ENCODE measurements at places on chromosomes 16 and 17.
A peak's percentile ranks its signal among the peaks of the same experiment; 100 is the strongest.

GRCh38 chr16:82201926-82202325, 31.9 kb upstream of the MPHOSPH6 start:
- DNase-seq, result no peak

GRCh38 chr16:89960966-89961365, 12.4 kb downstream of the DEF8 start:
- DNase-seq, result no peak

DNA sequence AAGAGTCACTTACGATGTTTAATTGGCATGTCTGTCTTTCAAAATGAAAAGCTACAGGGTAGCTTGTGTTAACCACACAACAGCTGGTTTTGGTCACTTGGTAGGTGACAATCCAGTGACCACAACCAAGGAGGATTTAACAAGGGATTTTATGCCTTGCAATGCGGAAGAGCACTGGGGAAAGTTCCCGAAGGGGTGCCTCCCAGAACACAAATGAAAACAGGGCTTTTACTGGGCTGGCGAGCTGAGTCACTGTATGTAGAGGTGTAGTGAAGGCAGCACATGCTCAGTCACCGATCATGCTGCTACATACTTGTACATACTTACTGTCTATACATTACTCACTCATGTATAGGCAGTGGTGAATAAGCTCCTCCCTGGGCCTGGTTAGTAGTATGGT, 483.5 kb downstream of the CDH13 start:
- DNase-seq, result no peak

DNA sequence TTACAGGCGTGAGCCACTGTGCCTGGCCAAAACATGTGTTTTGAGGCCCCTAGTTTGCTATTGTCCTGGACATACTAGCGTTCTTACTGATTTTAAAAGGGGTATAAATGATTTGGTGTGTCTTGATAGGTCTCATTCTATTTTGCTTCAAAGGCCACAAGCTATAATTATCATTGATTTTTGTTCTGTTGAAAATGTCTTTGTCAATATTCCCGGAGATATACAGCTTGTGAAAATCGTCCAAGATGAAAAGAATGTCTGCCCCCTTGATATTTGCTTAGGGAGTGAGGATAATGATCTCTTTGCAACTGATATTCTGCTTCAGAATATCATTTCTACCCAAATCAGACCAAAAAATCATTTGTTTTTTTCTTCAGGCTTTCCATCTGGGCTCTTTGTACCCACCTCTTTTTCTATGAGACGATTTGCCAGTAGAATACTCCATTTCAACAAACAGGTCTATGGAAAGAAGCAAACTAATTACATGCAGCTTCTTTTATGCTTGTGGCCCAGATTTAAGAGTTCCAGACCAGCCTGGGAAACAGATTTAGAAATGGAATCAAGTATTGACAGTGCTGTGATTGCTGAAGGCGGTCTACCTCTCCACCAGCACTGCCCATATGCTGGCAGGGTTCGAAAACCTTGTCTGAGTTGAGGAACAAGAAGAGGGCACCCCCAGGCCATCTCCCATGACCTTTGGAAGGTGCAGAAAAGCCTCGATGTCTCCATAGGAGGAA, 14.1 kb upstream of the ST6GALNAC1 start:
- DNase-seq, result no peak

- no peak for DNase-seq
These were observed 19.0 kb downstream of the TRPV1 start for GRCh38 chr17:3590231-3590630.

GRCh38 chr17:43846221-43846712, 709 bp upstream of the CD300LG start:
- no peak for DNase-seq

DNA sequence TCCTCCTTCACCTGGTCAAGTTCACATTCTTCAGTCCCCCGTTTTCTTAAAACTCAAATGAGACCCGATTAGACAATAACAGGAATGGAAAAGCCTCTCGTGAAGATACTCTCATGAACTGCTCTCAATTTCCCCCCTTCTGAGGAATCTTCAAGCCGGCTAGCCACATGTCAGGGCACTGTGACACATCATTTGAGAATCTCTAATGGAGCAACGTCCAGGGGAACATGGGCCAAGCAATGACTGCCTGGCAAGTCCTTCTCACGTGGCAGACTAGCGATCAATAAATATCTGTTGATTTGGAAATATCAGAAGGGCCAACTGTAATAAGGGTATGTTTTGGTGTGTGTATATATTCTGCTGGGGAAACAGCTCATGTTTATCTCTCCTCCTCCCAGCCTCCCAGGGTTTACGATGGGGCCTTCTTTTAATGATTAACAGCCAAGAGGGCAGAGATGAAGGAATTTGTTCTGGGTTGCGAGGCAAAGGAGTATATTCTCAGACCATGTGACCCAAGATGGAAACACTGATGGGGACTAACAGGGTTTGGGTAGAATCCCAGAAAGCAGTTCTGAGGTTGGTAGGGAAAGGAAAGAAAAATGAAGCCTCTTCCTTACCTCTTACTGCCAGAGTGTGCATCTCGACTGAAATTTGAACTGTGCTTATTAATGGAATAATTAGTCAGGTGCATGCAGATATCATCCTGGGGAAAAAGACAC, 21.4 kb downstream of the TTLL6 start:
- no peak for DNase-seq

DNA sequence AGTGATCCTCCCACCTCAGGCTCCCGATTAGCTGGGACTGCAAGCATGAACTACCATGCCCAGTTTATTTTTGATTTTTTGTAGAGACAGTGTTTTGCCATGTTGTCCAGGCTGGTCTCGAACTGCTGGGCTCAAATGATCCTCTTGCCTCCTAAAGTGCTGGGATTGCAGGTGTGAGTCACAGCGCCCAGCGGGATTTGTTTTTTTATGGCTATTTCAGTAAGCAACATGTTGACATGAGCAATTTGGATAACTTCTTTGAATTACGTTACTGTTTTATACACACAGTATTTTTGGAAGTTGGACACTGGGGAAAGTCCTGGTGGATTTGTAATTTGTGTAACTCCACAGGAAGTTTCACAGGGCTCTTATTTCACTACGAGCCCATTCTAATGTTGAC, 18.5 kb upstream of the RHOT1 start:
- DNase-seq, result no peak

GRCh38 chr17:1541367-1541904, 21.2 kb downstream of the PITPNA start:
- no peak for DNase-seq

- DNase-seq, result no peak
These were observed 5.3 kb downstream of the CA7 start for GRCh38 chr16:66849549-66849948.

DNA sequence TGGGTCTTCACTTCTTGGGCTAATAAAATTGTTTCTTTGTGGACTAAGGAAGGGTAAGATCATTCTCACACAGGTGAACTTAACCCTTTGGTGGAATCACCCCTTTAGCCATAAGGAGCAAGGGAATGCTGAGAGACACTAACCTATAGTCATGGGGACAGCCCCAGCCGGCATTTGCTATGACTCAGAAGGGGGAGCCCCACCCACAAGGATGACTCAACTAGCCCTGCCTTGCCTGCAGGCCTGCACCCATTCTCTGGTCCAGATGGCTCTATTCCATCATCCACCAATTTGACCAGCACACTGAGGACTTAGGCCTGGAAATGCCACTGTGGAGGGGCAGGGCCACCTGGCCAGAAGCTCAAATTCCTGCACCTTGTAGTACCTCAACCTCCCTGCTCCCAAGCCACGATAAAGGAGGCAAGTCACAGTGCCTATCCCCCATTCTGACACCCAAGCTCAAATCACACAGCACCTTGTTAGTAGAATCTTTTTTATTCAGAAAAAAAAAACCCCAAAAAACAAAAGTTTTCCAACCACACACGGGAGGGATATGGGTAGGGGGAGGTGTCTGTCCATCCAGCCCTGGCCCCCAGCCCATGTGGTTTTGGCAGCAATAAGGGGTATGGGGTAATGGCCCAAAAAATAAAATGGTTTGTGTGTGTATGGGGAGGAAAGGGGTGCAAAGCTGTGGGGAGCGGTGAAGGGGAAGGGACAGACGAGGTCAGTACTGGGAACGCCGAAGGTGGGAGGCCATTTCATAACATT, 3.0 kb downstream of the PFN1 start:
- no peak for DNase-seq

DNA sequence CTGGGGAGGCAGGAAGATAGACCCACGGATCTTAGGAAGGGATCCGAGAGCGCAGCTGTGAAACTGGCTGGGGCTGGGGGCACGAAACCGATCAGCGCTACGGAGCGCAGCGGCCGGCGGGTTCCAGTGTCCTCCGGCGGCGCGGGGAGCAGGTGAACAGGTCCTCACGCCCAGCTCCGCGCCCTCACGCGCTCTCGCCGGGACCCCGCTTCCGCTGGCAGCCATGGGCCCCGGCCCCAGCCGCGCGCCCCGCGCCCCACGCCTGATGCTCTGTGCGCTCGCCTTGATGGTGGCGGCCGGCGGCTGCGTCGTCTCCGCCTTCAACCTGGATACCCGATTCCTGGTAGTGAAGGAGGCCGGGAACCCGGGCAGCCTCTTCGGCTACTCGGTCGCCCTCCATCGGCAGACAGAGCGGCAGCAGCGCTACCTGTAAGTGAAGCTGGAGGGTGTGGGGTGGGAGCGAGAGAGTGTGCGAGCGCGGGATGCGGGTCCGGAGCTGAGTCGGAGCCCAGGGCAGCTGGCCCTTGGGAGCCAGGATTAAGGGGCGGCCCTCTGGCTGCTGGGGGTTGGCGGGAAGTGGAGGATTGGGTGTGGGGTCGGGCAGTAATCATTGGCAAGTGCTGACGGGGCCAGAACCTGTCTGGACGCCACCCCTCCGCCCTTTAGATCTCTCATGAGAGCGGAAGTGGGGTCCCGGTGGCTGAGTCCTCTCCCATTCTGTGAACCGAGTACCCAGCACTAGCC, 479 bp downstream of the ITGA3 start:
- DNase-seq, result peak; percentile 10

- no peak for DNase-seq
These were observed 85.3 kb downstream of the STXBP4 start for GRCh38 chr17:55053855-55054254.

DNA sequence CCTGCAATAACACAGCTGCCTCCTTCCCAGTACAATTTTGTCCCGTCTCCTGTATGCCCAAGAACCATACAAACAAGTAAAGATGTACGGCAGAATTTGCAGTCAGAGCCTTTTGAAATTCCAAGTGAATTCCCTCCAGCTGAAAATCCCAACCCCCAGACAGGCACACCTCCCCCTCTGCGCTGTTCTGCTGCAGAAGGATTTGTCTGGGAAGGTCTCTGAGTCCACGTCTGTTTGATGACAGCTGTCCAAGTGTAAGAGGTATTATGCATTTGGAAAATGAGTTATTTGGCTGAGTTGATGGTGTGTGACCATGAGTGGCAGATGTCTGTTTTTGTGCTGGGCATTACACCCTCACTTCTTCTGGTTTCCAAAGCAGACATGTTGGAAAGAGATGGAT, 104.9 kb upstream of the HS3ST4 start:
- DNase-seq, result no peak

DNA sequence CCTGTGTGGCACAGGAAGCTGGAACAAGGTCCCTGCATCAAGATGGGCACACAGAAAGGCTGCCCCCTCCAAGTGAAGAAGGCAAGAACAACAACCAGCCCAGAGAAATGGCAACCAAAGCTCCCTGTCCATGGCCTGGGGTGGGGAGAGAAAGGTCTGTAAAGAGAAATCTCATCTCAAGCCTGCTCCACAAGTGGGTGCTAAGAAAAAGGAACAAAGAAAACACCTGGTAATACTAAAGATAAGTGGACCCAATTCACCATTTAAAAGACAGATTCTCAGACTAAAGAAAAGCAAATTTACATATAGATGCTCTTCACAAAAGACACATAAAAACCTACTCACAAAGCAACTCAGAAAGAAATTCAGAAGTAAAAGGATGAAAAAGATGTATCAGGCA, 107.4 kb downstream of the PARN start:
- DNase-seq, result no peak

DNA sequence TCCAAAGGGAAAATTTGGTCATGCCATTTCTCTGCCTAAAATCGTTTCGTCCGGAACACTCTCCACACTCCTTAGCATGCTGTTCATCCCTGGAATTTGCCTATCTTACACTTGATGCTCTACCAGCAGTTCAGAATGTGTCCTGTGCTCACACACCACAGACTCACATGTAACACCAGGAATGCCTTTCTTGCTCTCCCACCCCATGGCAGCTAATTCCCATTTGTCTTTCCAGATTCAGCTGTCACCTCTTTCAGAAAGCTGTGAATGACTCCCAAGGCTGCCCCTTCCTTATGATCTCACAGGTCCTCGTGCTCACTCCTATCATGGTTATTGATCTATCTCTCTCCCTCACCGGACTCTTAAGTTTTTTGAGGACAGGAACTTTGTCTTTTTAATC, 38.1 kb downstream of the HYDIN start:
- DNase-seq, result no peak

- peak; percentile 45 for DNase-seq
These were observed at the start of gene MYCBPAP for GRCh38 chr17:50507871-50508572. TSS of gene MYCBPAP (plus strand) at chr17:50508439. CDS start at chr17:50508675, 236 bp downstream.

- DNase-seq, result no peak
These were observed 230.6 kb upstream of the IRX3 start for GRCh38 chr16:54517181-54517580.

DNA sequence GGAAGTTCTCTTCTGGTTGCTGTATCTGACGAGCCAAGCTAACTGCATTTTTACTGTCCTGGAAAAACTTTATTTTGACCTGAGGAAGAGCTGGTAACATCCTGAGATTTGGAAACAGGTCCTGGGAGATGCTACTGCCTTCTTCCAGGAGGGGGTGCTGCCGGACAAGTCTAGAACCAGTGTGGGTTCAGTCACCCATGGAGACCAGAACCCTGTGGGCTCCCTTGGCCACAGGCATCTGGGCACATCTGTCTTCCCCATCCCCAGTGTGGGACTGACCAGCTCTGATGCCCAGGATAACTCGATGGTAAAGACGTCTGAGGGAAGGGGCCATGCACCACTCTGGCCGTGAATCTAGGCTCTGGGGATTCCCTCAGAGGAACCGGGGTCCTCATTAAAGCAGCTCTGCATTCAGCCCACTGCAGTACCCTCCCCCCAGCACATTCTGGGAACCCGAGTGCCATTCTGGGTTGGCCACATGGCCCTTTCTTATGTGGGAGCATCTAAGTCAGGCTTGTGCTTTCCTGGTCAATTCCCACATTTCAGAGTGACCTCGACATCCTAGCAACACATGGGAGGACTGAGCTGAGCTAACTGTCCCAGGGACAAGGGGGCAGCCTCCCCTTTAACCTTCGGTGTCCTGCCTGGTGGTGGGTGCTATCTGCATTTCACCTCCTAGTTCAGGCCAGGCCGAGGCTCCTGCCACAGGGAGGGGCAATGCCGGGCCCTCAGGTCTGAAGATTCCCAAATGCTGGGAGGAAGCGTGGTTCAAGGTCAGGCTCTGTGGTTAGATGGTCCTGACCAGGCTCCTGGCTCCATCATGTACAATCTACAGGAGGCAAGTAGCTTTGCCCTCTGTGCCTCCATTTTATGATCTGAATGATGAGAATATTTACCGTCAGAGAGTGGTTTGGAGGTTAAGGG, 6.4 kb downstream of the C16orf86 start:
- peak; percentile 52 for DNase-seq

DNA sequence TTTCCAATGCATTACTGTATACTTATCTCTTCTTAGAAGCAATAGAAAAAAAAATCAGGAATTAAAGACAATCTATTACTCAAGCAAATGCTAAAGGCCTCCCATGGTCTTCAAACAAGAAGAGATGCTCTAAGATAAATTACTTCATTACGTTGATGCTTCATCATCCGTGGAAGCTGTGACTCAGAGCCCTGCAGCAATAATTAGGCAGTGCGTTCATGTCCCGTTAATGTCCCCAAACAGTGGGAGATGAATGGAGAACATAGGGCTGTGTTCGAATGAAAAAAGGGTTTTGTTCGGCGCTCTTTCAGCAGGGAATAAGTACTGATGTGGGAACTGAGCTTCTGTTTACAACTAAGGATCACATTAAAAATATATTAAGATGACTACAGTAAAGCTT, 15.9 kb upstream of the PDXDC1 start:
- no peak for DNase-seq

All from thymus (tissue), 14 donors.